ENCODE measurements at places on chromosomes 13 and 19. TPM values are rescaled to one million over a fixed set of nuclear protein-coding genes. Genes with fewer than 3 reads are reported as not detected.

Gene BEST2
- total RNA-seq = not detected

Gene DIRAS1
- 3.2 TPM for total RNA-seq

Gene CGB2
- not detected for total RNA-seq

Gene DEDD2
- 15.5 TPM for total RNA-seq

Data from urinary bladder (tissue), 4 donors.